ENCODE measurements at places on chromosomes 11 and 22.

GRCh38 chr11:65906602-65907001 is 6.4 kb upstream of the FOSL1 start:
- DNase-seq: no peak

- DNase-seq: no peak
Measured at GRCh38 chr22:30004694-30005093, 75.6 kb upstream of the HORMAD2 start.

DNA sequence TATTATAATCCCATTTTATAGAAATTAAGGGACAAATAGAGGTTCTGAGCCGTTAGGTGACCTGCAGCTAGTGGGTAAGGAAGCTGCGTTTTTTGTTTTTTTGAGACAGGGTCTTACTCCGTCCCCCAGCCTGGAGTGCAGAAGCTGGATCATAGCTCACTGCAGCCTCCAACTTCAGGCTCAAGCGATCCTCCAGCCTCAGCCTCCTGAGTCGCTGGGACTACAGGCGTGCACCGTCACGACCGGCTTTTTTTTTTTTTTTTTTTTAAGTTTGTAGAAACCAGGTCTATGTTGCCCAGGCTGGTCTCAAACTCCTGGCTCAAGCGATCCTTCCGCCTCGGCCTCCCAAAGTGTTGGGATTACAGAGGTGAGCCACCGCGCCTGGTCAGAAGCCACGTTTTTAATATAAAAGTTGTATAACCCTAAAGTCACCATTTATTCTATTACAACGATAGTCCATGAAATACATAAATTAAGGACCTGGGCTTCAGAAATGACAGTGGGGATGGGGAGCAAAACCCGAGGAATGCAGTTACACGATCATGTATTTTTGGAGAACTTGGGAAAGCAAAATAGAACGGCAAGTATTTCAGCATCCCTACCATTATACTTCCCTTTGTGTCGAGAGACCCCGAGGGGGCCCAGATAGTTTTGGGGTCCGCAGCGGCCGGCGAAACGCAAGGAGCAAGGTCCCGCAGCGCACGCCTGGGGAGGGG is 638 bp downstream of the SAAL1 start:
- no peak for DNase-seq

DNA sequence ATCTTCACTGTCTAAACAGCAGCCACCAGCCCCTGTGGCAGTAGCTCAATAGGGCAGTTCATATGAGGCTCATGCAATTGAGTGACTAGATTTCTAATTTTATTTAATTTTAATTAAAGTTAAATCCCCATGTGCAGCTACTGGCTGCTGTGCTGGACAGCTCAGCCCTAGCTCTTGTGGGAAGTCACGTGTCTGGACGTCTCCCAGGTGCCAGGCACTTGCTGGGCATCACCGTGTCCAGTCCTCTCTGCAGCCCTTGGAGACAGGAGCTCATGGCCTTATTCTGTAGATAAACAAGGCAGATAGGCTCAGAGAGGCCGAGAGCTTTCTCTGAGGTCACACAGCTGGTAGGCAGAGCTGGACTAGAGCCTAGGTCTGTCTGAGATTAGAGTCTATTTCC is 95.0 kb downstream of the ARHGAP8 start:
- DNase-seq: no peak

- no peak for DNase-seq
Measured at GRCh38 chr11:119529063-119529845, 106.3 kb upstream of the THY1 start.

GRCh38 chr22:30228509-30229359 is 17.8 kb downstream of the LIF start:
- DNase-seq: no peak

DNA sequence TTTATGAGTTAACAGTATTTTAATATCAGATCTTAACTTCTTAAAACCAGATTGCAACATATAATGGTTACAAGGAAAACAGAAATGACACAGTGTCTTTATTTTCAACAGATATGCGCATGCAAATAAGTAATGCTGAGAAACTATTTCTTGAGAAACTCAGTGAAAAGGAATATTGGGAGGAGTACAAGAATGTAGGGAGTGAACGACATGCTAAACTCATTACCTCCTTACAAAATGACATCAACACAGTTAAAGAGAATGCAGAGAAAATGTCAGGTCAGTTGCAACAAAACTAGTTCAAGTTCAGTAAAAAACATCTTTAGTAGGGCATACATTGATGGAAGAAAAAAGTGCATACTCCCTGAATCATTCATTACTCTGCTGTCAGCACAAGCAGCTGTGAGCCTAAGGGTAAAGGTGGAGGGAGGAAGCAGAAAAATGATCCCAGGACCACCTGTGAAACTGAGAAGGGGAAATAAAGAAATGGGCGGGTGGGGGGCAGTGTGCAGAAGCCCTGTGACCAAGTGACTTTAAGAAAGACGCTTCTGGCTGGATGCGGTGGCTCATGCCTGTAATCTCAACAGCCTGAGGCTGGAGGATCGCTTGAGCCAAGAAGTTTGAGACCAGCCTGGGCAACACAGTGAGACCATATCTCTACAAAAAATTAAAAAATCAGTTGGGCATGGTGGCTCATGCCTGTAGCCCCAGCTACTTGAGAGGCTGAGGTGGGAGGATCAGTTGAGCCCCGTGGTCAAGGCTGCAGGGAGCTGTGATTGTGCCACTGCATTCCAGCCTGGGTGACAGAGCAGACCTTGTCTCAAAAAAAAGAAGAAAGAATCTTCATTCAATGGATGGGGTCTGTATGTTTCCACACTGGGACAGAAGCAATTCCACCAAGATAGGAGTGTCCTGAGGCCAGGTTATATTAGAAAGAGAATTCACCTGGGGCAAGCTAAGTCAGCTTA is 31.2 kb downstream of the CCDC83 start:
- peak; percentile 51 for DNase-seq

GRCh38 chr22:50302041-50302541 is 5.4 kb downstream of the PLXNB2 start:
- DNase-seq: no peak

GRCh38 chr22:25930788-25931310 is 188.9 kb downstream of the MYO18B start:
- no peak for DNase-seq

DNA sequence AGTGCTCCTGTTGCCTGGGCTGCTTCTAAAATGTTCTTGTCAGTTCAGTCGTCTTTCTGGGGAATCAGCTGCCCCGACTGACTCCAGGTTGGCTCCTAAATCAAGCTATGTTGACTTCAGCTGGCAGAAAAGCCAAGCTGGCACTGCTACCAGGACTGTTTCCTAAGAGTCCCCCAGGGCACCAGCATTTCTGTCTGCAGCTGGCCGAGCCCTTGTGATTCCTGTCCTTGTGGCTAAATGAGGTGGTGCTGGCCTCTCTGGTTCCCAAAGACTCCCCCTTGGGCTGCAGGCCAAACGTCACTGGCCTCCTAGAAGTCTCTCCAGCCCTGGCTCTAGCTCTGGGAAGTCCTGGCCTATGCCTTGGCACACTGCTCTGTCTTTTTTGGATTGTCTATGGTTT is 31.1 kb downstream of the GRAMD1B start:
- DNase-seq: no peak

DNA sequence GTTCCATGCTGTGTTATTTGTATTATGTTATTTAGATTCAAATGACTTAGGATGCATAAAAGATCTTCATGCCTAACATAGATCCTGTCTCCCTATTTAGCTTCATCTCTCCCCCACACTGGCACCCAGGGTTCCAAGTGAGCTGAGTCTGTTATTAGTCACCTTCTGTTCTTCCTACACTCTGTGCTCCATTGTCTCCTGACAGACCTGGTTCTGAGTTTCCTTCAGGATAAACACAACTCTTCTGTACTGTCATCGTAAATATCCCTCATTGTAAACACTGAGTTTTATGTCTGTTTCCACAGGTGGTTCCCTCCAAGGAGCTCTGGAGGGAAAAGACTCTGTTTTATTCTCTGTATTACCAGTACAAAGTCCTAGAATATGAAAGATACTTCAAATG is 8.7 kb downstream of the MMP26 start:
- DNase-seq: no peak

- no peak for DNase-seq
Measured at GRCh38 chr11:112627588-112628045, 333.6 kb upstream of the NCAM1 start.

DNA sequence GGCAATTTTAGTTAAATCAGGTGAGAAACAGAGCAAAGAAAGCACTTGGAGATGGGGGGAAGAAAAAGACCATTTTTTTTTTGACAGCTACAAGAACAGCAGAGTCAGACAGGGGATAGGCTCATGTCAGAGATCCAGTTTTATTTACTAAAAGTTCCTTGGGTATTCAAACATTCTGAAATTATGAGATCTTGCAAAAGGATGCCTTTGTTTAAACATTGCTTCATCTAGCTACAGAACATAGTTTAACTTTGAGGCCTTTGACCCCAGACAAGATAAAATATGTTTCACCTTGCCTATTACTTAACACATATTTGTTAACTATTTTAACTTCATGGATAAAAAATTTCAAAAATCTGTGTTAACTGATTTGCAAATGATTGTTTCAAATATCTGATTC is 6.4 kb downstream of the GLYATL1 start:
- no peak for DNase-seq

GRCh38 chr11:70108250-70108649 is 30.1 kb downstream of the ANO1 start:
- DNase-seq: no peak

- DNase-seq: no peak
Measured at GRCh38 chr11:19873730-19874129, 161.1 kb downstream of the NAV2 start.

DNA sequence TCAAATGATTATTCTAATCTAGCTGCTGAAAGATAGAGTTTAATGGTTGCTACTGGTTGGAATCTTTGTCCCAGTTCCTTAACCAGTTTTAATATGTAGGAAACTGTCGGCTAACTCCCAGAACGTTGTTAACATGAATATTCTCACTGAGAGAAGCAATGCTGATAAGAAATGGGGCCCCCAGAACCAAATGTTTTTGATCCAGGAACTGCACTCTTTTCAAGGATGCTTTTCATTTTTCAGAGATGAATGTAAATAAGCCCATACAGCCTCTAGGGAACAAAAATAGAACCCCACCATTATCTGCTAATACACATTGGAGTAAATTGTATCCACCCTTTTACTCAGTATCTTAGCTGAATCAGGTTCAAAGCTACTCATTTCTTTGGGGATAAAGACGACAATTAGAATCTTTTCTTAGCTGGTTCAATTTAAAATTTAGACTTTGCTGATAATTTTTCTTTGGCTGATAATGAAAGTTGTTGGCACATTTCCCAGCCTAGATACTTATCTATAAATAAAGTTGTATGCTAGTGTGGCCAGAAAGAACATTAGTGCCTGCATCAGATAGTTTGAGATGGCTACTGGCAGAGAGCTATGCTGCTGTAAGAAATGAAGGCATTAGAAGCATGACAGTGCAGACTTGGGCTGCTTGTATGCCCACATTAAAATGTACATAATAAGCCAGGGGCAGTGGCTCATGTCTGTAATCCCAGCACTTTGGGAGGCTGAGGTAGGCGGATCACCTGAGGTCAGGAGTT is 323.3 kb upstream of the PDGFD start:
- DNase-seq: no peak

GRCh38 chr22:50560034-50560433 is 2.7 kb downstream of the SYCE3 start:
- DNase-seq: no peak

DNA sequence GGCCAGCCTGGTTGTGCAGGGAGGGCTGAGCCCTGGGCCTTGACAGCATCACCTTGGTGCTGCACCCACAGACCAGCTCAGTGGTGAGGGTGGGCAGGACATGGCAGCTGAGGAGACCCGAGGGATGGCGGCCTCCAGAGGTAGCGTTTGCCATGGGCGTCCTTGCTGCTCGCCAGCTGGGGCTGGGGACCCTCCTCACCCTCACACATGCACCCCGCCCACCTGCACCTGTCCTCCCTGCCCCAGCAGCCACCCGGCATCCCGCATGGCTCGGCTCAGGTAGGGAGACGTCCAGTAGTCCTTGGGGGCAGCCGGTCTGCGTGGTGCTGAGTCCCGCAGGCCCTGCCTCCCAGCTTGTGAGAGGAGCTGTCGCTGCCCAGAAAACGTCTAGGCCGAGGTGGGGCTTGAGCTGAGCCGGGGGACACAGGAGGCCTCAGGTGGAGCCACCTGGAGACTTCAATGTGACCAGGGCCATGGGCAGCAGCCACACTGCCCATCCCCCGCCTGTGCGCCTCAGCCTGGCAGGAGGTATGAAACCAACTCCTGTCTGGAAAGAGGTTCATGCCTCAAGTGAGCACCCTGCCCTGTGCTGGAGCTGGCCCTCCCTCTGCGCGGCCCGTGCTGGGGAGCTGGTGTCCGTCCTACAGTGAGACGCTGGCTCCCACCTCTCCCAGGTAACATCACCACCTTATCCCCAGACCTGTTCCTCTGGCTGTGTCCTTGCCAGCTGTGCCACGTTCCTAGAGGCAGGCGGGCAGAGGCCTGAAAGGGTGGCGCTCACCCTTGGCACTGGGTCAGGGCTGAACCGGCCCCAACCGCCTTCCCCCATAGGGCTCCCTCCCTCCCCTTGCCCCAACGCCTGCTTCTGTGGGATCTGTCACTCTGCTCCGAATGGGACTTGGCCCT is 3.3 kb upstream of the TRABD start:
- no peak for DNase-seq

- DNase-seq: no peak
Measured at GRCh38 chr11:35250621-35251020, 111.7 kb downstream of the CD44 start.

DNA sequence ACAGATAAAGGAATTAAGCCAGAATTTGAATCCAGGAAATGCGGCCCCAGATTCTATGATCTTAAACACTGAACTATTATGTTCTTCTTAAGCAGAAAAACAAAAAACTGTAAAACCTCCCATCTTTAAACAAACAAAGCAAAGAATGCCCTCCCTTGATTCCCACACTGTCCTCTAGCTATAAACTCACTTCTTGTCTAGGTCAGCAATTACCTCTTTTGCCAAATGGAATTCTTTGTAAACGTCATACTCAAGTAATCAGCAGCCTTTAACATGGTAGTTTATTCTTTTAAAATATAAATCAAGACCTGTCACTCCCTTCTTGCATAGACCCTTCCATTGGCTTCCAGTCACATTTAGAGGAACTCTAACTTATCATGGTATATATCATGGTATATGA is 958.9 kb upstream of the CNTN5 start:
- DNase-seq: no peak

DNA sequence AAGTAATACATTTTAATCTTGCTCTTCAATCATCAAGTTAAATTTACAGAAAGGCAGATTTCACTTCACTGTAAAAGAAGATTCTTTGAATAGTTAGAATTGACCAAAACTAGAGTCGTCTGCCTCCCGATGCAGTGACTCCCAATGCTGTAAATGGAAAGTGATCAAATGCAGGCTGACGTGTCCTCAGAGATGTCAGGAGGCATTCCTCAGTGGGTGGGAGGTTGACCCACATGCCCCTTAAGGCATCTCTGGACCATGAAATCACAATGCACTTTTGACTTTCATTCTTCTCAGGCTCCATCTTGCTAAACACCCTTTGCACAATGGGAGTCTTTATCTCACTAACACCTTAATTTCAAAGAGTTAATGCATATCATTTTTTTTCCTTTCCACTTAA is 19.0 kb upstream of the CECR2 start:
- DNase-seq: no peak

- DNase-seq: no peak
Measured at GRCh38 chr11:68828155-68828931, 13.4 kb downstream of the CPT1A start.

Measured in skin of body (tissue), 3 donors.